CD4-positive, alpha-beta T cell treated with Interleukin-21 for 1 hour (primary cell): ENCODE measurements at places on chromosomes 11 and 22.

DNA sequence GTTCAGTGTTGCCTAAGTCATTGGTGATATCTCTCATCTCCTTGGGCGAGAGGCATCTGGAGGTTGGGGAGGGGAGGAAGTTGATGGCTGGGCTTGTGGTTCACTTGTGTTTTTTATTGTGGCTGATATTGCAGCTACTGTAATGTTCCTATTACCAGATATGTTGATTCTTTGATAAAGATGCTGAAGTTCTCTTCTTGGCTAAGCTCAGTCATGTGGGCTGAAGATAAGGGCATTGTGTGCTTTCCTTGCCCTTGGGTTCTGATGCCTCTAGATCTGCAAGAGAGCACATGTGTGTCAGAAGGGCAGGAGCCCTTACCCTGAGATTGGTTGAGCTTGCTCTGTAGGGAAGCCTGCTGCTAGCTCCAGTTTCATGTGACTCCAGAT is 12.0 kb downstream of the STX3 start:
- peak; percentile 38 for DNase-seq

- DNase-seq: no peak
These were observed 133.0 kb downstream of the PLEKHA7 start for GRCh38 chr11:16881074-16881709.

DNA sequence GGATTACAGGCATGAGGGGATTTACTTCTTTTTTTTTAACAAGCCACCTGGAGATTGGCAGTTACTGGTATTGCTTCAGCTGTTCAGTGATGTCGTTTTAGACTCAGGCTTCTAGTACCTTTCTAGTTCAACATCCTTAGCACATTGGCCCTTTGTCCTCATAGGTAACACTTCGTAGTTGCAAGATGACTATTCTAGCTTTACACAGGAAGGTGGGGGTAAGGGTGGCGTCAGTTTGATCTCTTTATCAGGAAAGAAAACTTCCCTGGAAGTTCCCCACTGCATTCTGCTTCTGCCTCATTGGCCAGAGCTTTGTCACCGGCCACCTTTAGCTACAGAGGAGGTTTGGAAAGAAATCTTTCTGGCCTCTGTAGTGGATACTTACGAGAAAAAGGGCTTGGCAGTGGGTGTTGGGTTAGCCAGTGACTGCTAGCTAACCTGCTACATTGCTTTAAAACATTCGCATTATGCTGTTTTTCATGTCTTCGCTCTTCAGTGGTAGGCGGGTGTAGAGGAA is 40.7 kb downstream of the SFI1 start:
- DNase-seq: peak; percentile 29

DNA sequence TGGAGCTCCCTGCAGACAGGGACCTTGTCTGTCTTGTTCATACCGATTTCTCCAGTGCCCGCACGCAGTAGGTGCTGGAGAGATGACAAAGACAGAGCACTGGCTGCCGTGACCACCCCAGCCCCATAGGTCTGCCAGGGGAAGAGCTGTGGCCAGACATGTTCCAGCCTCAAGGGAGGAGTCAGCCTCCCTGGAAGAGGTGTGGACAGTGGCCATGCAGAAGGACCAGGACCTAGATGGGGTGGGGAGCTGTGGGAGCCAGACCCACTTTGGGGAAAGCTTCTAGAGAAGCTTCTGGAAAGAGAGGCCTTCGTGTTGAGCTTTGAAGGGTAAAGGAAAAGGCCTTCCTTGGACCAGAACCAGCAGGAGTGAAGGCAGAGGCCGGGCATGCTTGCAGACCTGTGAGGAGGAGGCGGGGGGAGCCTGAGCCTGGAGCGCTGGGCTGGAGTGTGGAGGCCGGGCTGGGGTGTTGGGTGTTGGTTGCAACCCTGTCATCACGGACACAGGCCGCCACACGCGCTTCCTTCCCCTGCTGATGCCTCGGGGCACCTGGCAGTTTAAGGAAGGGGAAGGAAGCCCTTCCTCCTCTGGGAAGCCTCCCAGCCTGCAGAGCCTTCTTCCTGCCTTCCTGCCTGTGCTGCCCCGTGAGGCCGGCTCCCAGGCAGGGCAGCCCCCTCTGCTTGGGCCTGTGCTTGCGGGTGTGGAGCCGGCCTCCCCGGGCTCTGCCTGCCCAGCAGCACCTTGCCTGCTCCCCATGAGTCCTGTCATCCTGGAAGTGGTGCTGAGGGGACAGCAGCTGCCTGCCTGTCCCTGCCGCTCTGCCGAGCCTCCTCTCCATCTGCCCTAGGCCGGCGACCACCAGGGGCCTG is 12.3 kb downstream of the RELT start:
- DNase-seq: no peak

- no peak for DNase-seq
These were observed 42.5 kb downstream of the RBFOX2 start for GRCh38 chr22:35986088-35986487.

GRCh38 chr22:31937341-31937740 is 7.0 kb upstream of the YWHAH start:
- DNase-seq: no peak

- DNase-seq: no peak
These were observed 6.2 kb downstream of the DNAJB13 start for GRCh38 chr11:73956876-73957653.

- no peak for DNase-seq
These were observed 243.5 kb downstream of the SBF2 start for GRCh38 chr11:10050561-10050960.

DNA sequence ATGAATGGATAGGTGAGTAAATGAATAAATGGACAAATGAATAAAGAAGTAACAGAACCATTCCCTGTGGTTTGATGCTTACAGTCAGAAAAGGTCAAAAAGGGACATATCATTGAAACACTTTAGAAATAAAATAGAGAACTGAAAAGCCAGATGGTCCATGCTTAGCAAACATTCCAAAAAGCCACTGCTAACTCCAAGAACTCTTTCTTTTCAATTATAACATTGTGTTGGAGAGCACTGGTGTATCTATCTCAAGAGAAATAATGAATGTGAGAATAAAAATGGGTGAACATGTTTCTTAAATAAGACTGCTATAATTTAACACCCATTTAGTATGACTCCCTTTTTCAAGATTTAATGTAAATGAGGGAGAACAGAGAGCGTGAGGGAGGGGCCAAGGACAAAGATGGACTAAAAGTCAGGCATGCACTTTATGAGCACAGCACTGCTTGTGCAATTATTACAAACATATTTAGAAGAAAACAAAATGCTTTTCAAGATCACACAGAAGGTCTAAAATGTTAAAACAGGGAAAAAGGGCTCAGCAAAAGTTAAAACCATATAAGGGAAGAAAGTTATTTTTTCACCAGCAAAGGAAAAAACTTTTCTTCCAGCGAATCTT is 224.3 kb upstream of the PITPNB start:
- no peak for DNase-seq

GRCh38 chr11:91947215-91947820 is 277.3 kb upstream of the FAT3 start:
- no peak for DNase-seq
